ENCODE measurements at places on chromosomes 4 and X. TPM values are rescaled to one million over a fixed set of nuclear protein-coding genes. Genes with fewer than 3 reads are reported as not detected.

- no peak for DNase-seq
Observed at GRCh38 chr4:6885953-6886557, 23.6 kb upstream of the TBC1D14 start.

GRCh38 chr4:53593765-53594164, 2.5 kb upstream of the LNX1 start:
- no peak for DNase-seq

- no peak for DNase-seq
Observed at GRCh38 chr4:168998596-168998995, 11.5 kb downstream of the CBR4 start.

GRCh38 chr4:124199755-124200154, 512.8 kb downstream of the ANKRD50 start:
- no peak for DNase-seq

GRCh38 chrX:26922278-26922677, 540.9 kb downstream of the PPP4R3C start:
- DNase-seq, result no peak

GRCh38 chr4:149838036-149838435, 22.4 kb upstream of the IQCM start:
- no peak for DNase-seq

DNA sequence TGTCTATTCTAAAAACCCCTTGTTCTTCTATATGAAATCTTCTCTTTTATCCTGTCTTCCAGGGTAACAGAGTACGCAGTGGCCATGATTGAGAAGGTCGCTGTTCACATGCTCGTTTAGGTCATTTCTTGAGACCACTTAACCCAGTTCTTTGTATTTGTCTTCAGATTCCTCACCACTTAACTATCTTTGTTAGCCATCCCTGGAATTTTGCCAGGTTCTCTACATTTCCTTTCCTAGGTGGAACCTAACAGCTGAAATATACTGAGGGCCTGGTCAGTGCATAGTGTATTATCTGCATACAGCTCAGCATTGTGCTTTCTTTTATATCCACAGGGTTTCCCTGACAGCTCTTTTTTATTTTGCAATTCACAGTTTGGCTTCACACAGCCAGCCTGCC, 148.9 kb upstream of the GALNT7 start:
- DNase-seq, result no peak

DNA sequence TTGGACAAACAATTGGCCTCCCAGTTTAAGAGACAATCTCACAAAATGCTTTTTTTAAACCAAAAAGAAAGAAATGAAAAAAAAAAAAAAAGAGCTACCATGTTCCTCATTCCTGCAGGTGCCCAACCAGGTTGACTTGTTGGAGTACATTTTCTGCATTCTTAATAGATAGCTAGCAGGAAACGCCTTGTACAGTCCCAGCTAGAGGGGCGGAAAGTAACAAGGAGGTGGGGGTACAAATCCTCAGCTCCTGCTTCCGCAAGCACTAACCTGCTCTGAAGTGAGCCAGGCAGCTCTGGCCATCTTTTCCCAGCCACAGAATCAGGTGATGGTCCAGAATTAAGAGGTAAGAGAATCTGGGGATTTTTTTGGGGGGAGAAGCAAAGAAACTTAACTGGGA, at the start of gene VGLL1:
VGLL1 (plus strand) TSS at position 265 of the 400 bp plus-strand sequence. CDS start 3,806 bp downstream, outside the sequence.
- DNase-seq, result no peak

GRCh38 chrX:156003486-156004185, 6.1 kb downstream of the IL9R start:
- no peak for DNase-seq

DNA sequence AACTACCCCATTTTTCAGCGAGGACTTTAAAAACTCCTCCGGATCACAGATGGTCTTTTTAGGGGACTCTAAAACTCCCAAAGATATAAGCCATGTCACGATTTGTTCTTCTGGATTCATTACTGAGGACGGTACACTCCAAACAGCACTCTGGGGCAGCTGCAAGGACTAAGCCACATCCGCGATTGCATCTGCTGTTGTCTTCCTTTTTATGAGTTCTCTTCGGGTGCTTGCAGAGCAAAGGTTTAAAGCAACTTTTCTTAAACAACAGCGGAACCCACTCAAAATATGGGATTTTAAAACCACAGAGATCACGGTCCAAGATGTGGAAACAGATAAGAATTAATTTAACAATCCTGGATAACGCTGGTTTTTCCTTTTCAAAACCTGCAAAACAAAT, at the start of gene ARHGEF6:
ARHGEF6 (minus strand) TSS at position 170 of the 400 bp plus-strand sequence; CDS start at position 120, 50 bp downstream.
- no peak for DNase-seq

DNA sequence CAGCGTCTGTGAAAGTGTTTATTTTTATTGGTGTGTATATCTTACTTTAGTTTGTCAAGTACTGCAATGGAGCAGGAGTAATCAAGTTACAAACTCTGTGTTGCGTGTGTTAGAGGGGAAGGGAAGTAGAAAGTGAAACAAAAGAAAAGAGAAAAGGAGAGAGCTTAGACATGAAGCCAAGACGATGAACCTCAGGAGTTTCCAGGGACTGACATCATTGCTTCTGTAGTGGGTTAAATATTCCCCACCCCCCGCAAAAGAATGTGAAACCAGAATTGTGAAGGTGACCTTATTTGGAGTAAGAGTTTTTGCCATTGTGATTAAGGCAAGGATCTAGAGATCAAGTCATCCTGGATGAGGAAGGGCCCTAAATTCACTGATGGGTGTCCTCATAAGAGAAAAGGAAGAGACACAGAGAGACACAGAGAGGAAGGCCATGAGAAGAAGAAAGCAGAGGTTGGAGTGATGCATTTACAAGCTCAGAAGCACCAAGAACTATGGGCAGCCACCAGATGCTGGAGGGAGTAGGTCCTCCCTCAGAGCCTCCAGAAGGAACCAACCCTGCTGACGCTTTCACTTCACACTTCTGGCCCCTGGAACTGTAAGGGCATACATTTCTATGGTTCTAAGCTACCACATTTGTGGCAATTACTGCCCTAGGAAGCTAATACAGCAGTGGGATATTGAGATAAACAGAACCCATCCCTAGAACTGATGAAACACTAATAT, 173.6 kb upstream of the SFRP2 start:
- DNase-seq, result no peak

GRCh38 chr4:38743866-38744265, 38.9 kb downstream of the TLR10 start:
- DNase-seq, result no peak

GRCh38 chrX:107677909-107678308, 49.6 kb downstream of the PRPS1 start:
- DNase-seq, result no peak

- no peak for DNase-seq
Observed at GRCh38 chr4:60724623-60725022, 475.5 kb upstream of the ADGRL3 start.

DNA sequence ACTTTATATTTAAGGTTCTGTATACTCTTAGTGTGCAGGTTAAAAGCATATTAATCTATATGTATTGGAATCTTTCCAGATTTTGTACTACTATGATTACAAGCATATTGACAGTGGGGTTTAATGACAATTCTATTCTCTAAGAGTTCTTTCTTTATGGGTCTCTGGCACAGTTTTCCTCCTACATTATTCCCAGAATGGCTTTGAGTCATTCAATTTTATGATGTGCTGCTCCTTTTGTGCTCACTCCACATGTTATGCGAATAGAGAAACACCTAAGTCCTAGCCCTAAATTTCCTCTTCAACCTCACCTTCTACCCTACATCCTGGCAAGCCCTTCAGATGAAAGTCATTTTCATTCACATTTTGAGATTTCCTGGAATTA, 209.9 kb upstream of the DIAPH2 start:
- no peak for DNase-seq

DNA sequence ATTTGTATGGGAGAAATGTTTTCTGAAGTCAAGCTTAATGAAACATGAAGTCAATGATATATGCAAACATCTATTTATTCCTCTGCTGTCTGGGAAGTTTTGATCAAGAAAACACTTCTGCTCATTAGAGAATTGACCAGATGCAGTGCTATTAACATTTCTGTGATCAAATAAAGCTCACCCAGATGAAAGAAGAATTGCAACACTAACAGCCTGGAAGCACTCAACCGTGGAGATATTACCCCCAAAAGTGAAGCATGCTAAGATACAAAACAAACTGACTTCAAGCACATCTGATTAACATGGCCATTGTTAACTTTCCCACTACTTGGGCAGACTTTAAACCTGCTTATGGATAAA, 73.7 kb upstream of the GUCY1A1 start:
- peak; percentile 95 for DNase-seq

- DNase-seq, result no peak
Observed at GRCh38 chr4:85994576-85994975, 365.3 kb downstream of the MAPK10 start.

- no peak for DNase-seq
Observed at GRCh38 chr4:48910511-48910910, 3.9 kb upstream of the OCIAD2 start.

DNA sequence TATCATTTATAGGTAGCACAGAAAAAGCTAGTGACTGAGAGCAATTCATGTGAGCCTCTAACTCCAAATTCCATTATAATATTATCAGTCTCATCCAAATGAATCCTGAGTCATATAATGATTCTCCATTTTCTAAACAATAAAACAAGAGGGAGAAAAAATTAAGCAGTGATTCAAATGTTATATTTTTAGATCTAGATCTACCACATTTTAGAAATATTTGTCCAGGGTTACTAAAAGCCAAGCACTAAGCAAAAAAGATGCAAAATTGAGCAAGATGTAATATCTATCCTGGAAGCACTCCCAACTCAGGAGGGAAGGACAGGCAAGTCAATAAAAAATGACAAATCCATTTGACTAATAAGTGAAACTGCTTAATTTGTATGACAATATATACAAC, 172.8 kb downstream of the FBXW7 start:
- DNase-seq, result no peak

CCKAR gene
- total RNA-seq, result 0.49 TPM

NAP1L2 gene
- 1.3 TPM for total RNA-seq

BEX2 gene
- total RNA-seq, result 7.8 TPM

C1QTNF7 gene
- total RNA-seq, result 3.7 TPM

SSX1 gene
- not detected for total RNA-seq

ODAM gene
- not detected for total RNA-seq

PAGE1 gene
- not detected for total RNA-seq

STOX2 gene
- 11.8 TPM for total RNA-seq

KLHL4 gene
- 3.2 TPM for total RNA-seq

HGFAC gene
- 0.20 TPM for total RNA-seq

RPA4 gene
- total RNA-seq, result 3.8 TPM

FANCB gene
- total RNA-seq, result 6.5 TPM

FUNDC2 gene
- total RNA-seq, result 32.3 TPM

GPM6B gene
- total RNA-seq, result 17.5 TPM
